ENCODE measurements at places on chromosomes 3 and 15. TPM values are rescaled to one million over a fixed set of nuclear protein-coding genes. Genes with fewer than 3 reads are reported as not detected.

- DNase-seq, result no peak
These were observed 30.1 kb upstream of the CERS3 start for GRCh38 chr15:100558771-100559254.

GRCh38 chr3:197431346-197431910 is 124.3 kb downstream of the BDH1 start:
- no peak for DNase-seq

DNA sequence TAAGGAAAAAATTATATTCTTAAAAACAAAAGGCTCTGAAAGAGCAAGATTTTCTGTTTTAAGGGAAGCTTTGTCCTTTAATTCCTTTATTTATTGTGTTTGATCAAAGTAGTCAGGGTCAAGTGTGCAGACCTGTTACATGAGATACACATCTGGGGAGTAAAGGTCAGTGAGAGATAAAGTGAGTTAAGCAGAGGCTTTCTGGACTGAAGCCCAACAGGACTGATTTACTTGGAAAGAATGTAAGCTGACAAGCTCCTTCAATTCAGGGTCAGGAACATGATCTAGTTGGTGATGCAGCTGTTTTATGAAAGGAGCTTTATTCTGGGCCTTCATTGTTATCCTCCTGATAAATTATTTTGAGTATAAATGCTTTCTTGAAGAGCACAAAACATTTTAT is 20.7 kb upstream of the OTOL1 start:
- DNase-seq, result no peak

DNA sequence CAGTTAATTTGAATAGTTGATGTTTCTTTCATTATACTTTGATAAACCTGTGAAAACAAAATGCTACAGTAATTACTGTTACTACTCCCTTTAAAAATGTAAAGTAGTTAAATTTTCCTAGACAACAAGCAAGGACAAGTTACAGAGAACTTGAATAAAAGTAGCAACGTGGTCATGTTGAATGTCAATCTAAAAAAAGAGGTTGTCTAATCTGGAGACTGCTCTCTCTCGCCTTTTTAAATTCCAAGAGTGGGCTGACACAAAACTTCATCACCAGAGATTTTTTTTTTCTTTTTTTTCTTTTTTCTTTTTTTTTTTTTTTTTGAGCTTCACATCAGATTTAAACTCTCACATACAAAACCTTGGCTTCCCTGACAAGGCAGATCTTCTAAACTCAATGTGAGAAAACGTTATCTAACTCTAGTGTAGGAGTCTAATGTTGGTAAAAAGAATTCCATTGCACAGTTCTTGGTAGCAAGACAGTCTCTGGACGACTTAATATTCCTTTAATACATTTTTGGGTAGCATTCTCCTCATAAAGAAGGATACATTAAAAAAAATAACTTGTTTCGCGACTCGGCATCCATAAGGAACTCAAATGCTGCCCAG is 4.1 kb downstream of the FOXP1 start:
- no peak for DNase-seq

- DNase-seq, result no peak
These were observed 732.4 kb upstream of the BCHE start for GRCh38 chr3:166569589-166569988.

DNA sequence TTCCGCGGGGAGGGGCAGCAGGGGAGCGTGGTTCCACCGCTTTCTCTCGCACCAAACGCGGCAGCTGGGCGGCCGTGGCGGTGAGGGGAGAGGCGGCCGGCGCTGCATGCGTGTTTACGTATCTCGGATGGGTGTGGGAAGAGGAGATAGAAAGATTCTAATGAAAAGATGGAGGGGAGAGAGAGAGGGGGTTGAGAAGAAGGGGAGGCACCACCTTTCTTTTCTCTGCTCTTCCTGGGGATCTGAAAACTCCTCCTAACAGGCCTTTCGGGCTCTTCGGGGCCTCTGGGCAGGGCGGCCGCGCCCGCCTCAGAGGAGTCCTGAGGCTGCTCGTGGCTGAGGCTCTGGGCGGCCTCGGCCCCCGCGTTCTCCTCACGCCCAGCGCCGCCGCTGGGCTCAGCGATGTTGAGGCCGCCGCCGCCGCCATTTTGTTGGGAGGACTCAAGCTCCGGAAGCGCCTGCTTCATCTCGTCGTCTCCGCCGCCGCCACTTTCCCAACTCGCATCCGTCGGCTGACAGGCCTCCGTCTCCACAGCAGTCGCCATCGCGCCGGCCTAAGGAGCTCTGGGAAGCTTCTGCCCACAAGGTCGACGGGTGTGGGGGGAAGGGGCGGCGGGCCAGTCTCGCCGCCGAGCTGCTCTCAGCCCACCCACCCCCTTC is 473 bp downstream of the TASOR start:
- peak; percentile 80 for DNase-seq

DNA sequence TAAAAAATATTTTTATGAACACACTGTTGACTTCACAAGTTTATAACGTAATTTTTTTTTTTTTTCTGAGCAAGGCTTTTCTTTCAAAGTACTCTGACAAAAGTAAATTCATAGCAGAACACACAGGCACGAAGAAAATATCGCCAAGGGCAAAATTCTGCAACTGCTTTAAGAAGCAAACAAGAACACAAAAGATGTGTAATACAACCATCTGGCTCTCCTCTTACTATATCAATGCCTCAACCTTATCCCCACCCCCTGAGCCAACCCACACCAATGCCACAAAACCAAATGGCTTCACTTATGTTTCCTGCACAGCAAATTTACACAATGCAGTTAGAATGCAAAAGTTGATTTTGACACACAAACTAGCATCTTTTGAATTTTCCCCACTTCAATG is 274.2 kb downstream of the FOXP1 start:
- DNase-seq, result no peak

- DNase-seq, result no peak
These were observed 43.4 kb downstream of the GOLGA6A start for GRCh38 chr15:74038707-74039655.

DNA sequence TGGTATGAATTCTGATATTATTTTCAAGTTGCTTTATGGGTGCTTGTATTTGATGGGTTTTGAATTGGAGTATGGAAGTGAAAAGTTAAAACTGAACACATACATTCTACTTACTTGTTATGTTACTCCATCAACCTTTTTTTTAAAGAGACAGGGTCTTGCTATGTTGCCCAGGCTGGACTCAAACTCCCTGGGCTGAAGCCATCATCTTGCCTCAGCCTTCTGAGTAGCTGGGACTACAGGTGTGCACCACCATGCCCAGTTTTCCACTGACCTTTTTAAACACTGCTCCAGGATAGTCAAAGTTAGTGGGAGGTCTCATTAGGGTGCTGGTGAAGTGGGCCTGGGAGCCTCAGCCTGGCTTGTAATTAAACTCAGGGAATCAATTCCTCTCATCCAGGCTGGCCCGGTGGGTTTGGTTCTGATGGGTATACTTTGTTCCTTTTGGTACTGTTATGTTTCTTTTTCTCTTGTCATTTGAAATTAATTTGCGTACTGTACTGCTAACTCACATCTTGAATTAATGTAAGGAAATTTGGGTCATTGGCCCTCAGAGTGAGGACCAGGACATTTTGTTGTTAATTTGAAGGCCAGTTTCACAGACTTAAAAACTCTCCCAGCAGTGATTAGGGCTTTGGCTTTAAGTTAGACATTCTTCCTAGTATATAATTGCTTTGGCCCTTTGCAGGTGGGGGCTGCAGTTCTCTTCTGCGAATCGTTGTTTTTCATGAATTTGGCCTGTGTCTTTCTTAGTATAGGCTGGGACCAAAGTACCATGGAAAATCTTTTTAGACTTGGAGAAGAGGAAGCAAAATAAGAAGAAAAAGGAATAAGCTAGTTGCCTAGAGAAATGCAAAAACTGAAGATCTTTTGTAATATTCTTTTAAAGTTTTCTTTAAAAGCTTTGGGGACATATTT is 66.9 kb downstream of the FNDC3B start:
- no peak for DNase-seq

GRCh38 chr3:73284472-73284871 is 223.0 kb downstream of the EBLN2 start:
- DNase-seq, result no peak

DNA sequence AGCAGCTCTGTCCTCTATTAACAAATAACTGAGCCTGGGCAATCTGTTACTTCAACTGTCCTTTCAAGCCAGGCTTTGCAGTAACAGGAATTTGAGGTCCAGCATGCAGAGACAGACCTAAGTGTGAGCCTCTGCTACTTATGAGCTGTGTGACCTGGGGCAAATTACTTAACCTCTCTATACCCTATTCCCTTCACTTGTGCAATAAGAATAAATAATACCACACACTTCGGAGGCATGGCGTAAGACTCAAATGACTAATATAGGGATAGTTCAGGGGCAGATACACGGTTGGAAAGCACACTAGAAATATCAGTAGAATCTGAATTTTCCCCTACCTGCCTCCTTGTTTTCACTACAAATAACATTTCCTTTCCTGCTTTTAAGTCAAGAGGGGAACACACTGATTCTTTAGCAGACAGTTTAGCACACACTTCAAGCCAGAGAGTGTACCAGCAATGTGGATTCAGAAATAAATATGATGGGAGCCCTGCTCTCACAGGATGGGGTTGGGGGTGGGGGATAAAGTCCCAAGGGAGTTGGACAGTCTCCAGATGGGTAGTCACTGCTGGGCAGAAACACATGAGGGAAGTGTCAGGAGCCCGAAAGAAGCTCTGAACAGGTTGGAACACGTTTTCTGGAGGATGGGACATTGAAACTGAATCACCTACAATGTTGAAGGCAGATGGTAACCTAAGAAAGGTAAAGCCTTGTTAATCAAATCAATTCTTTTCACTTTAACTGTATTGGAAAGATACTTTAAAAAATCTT is 61.8 kb upstream of the RBP1 start:
- no peak for DNase-seq

GRCh38 chr15:98715890-98716443 is 67.6 kb downstream of the IGF1R start:
- DNase-seq, result no peak

GRCh38 chr3:143619231-143619630 is 229.0 kb downstream of the SLC9A9 start:
- no peak for DNase-seq

The C2CD4A gene
- 0.04 TPM for polyA plus RNA-seq

The FBXW12 gene
- polyA plus RNA-seq, result 0.31 TPM

The GBE1 gene
- 12.8 TPM for polyA plus RNA-seq

The TLR9 gene
- 0.31 TPM for polyA plus RNA-seq

The TAGLN3 gene
- polyA plus RNA-seq, result 3.5 TPM

The PLA1A gene
- polyA plus RNA-seq, result 0.91 TPM

The ADCY5 gene
- polyA plus RNA-seq, result 13.4 TPM
